Kidney tubule cell (primary cell): ENCODE measurements at places on chromosomes 7 and 10.

GRCh38 chr7:48837266-48837665, 87.1 kb upstream of the CDC14C start:
- no peak for DNase-seq

DNA sequence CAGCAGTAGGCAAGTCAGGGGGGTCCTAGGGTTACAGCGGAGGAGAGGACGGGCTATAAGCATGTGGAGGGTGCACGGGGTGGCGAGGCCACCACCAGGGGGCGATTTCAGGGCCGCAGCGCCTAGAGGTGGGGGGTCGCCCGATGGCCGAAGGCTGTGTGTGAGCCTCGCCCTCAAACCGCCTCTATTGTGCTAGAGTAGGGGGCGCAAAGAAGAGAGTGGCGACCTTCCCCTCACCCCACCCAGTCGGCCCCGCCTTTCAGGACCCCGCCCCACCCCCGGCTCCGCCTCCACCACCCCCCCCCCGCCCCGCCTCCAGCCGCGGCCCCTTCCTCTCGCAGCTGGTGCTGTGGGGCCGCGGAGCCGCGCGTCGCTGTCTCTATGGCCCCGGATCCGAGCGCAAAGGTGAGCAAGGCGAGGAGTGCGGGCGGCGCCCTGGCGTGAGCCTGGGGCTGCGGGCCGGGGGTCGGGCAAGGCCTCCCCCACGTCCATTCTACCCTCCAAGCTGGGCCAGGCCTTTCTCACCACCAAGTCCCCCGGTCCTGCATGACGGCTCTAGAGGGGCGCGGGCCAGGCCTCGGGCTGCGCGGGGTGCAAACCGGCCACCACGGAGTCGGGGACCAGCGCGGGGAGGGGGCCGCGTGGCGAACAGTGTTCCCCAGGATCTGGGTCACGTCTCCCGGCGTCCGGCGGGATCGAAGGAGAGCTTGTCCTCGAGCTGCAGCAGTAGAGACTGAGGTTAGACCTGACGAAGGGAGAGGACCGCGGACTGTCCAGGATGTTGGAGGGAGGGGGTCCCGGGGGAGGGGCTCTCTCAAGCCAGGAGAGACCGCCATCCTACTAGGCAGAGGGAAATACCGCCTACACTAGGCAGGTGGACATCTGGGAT, at the start of gene SEMA4G:
Gene SEMA4G (plus strand): TSS at position 318 of the 889 bp plus-strand sequence. CDS start 3,409 bp downstream, outside the sequence.
- DNase-seq = peak; percentile 37

DNA sequence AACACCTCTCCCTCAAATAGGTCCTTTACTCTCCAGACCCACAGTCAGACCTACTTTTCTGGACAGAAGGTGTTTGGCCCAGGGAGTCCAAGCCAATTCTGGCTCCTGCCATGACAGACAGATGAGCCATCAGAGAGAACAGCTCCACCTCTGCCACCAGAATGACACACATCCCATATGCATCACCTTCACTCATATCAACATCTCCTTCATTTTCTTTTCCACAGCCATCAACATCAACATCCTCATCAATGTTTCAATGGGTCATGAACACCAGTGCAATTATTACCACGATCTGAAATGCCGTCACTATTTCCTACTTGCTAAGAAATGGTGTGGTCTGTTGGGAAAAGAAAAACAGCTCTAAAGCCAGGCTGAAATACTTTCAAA, 67.9 kb downstream of the CCDC71L start:
- no peak for DNase-seq

DNA sequence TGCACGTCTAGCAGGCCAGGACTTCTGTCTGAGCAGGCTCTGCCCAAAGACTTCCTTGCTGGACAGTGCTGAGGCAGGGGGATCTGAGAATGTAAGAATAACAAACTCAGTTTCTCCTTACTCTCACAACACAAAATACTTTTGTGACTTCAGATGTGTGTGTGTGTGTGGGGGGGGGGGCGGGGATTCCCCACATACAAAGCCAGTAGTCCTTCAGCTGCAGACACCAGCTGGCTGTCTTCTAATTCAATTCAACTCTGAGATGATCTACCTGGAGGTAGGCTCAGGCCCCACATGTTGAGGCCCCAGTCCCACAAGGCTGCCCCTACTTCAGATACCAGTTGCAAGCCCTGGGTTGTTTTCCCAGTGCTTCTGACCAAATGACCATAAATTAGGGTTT, 4.7 kb upstream of the CXCL12 start:
- DNase-seq = no peak

GRCh38 chr7:877312-878232, 1.2 kb downstream of the GET4 start:
- peak; percentile 75 for DNase-seq

- DNase-seq = no peak
Measured at GRCh38 chr10:27709304-27709703, 36.3 kb downstream of the MKX start.

GRCh38 chr7:5270788-5271187, 12.0 kb upstream of the SLC29A4 start:
- no peak for DNase-seq

GRCh38 chr10:133185916-133186315, 25.9 kb downstream of the KNDC1 start:
- no peak for DNase-seq

- no peak for DNase-seq
Measured at GRCh38 chr10:73629165-73629564, 12.1 kb downstream of the MYOZ1 start.

DNA sequence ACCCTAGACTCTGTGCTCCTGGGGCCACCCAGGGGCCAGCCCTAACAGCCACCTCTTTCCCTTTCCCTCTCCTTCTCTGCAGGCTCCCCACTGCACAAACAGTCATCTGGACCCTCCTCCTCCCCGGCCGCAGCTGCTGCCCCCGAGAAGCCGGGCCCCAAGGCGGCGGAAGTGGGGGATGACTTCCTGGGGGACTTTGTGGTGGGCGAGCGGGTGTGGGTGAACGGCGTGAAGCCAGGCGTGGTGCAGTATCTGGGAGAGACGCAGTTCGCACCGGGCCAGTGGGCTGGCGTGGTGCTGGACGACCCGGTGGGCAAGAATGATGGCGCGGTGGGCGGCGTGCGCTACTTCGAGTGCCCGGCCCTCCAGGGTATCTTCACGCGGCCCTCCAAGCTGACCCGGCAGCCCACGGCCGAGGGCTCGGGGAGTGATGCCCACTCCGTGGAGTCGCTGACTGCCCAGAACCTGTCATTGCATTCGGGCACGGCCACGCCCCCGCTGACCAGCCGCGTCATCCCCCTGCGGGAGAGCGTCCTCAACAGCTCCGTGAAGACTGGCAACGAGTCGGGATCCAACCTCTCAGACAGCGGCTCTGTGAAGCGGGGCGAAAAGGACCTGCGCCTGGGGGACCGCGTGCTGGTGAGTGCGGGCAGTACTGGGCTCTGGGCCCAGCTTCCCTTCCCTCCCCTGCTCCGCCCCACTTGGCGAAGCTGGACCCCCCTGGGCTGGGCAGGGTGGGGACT, 49.3 kb downstream of the CLIP2 start:
- DNase-seq = no peak

DNA sequence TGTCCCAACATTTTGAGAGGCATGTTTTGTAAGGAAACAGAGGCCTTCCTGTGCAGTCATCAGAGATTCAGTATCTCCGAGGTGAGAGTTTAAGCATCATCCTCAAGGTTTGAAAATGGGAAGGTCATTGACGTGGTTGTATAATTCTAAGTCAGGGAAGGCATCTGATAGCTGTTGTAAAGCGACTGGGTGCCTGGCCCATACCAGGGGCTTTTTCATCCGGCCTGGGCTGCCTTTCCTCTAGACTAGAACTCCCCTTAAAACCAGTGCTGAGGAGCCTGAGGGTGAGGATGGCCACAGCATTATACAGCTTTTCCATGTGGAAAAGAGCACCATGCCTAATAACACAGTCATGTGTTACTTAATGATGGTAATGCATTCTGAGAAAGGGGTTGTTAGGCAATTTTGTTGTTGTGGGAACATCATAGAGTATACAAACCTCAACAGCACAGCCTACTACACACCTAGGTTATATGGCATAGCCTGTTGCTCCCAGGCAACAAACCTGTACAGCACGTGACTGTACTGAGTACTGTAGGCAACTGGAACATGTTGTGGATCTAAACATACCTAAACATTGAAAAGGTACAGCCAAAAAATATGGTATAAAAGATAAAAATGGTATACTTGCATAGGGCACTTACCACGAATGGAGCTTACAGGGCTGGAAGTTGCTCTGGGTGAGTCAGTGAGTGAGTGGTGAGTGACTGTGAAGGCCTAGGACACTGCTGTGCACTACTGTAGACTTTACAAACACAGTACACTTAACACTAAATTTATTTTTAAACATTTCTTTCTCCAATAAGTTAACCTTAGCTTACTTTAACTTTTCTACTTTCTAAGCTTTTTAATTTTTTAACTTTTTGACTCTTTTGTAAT, 13.5 kb upstream of the CACUL1 start:
- peak; percentile 38 for DNase-seq

DNA sequence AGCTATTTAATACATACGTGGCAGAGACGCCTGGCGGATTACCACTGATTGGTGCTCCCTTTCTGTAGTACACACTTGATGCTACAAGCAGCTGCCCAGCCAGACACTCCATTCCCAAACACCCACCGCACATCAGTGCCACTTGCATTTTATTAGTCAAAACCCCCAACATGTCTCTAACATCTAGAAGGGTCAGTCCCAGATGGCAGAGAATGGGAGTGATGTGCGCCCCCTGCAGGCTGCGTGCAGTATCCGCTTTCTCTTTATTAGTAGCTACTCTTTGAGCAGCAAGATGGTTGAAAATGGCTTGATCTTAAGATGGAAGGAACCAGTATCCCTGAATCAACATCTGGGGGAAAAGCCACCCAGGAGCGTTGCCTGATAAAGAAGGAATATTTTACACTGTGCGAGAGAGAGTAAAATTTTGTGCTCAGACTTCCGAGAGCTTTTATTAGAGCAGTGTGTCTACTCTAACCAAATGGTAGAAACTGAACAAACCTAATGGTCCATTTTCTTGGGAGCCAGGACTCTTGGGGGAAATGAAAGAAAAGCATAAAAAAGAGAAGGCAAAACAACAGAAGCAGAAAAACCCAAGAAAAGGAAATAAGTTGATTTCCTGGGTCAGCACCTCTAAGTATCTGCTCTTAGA, 78.3 kb downstream of the ST8SIA6 start:
- no peak for DNase-seq

DNA sequence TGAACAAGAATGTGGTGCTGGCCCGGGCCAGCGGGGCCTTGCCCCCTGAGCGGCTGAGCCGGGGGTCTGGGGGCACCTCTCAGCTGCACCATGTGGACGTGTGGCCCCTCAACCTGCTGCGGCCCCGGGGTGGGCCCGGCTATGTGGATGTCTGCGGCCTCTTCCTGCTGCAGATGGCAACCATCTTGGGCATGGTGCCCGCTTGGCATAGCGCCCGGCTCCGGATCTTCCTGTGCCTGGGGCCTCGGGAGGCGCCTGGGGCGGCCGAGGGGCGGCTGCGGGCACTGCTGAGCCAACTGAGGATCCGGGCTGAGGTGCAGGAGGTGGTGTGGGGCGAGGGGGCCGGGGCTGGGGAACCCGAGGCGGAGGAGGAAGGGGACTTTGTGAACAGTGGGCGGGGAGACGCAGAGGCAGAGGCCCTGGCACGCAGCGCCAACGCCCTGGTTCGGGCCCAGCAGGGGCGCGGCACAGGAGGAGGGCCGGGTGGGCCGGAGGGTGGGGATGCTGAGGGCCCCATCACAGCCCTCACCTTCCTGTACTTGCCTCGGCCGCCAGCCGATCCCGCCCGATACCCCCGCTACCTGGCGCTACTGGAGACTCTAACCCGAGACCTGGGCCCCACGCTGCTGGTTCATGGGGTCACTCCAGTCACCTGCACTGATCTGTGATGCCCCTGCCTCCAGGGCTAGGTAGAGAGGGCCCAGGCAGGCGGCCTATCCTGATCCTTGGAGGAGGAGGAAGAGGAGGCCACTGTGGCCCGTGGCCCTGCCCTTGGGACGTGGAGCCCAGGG, 1.1 kb upstream of the TRIP6 start:
- DNase-seq = peak; percentile 61

GRCh38 chr7:3267966-3268690, 32.9 kb upstream of the SDK1 start:
- DNase-seq = peak; percentile 48

DNA sequence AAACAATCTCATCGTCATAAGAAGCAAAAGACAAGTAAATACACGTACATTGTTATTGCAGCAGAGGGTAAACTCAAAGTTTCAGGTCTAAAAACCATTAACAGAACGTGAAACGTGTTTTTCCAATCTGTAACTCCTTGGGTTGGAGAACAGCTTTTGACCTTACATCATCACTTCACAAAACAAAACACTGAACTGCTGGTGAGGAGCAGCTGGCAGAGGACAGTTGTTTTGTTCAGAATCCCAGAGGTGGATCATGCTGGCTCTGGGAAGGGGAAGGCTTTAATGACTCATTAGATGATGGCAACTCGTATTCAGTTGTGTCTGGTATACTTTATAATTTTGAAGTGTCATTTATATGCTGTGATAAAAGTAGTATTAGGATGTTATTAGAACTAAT, 923.0 kb upstream of the CELF2 start:
- DNase-seq = no peak

DNA sequence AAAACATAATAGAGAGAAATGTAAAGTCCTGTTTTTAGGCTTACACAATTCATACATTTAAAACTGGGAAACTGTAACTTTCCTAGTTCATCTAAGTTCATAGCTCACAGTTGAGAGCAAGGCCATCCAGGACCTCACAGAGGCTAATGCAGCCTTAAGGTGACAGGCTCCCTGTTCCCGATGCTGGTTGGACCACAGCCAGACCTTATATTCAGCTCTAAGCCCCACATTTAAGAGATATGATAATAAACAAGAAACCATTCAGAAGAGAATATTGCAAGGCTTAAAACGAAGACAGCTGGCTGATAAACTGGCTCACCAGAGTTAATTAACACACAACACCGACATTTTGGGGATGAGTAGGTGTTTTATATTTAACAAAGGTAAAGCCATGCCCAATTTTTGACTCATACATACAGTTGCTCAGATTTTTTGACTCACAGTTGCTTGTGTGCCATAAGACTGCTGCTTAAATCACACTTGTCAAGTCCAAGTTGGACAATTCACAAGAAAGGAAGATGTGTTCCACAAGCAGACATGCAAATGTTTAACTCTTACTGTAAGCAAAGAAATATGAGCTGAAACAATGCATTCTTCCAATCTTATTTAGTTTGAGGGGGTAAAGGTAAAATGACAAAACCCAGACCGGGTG, 41.1 kb upstream of the TMEM213 start:
- DNase-seq = peak; percentile 86

GRCh38 chr10:21694631-21695030, 160.6 kb downstream of the MLLT10 start:
- no peak for DNase-seq

DNA sequence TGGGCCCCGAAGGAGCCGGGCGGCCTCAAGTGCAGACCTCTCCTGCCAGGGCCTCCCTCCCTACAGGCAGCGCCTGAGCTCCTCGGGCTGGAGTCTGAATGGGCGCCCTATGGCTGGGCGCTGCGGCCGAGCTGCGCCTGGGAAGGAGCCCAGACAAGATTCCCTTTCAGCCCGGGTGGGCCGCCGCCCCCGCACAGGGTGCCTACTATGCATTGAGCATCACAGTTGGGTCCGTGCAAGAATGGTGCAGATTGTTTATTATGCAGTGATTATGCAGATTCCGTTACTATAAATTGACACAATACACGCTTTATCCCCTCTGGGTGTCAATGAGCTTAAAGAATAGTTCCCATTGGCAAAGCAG, 77.2 kb upstream of the PDGFA start:
- no peak for DNase-seq
